ENCODE measurements at places on chromosomes 13 and 19.

- DNase-seq = no peak
These were observed 30.7 kb upstream of the LPAR6 start for GRCh38 chr13:48443442-48444208.

DNA sequence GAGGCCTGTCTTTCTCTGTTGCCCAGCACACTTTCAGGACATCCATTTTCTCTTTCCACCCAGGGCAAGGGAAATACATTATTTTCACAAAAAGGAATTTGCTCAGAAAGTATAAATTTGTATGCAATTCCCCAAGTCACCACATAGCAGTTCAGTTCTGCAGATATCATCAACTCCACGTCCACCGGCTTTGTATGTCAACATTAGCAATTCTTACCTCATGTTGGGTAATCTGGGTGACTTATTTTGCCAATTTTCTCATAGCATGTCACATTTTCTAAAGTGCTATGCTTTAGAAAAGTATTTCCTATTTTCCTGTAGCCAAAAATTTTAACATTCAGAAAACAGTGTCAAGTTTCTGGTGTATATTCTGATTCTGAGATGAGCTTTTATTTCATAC lies 501.8 kb downstream of the EFNB2 start:
- DNase-seq = no peak

GRCh38 chr19:35518313-35518712 lies 4.9 kb upstream of the DMKN start:
- no peak for DNase-seq

DNA sequence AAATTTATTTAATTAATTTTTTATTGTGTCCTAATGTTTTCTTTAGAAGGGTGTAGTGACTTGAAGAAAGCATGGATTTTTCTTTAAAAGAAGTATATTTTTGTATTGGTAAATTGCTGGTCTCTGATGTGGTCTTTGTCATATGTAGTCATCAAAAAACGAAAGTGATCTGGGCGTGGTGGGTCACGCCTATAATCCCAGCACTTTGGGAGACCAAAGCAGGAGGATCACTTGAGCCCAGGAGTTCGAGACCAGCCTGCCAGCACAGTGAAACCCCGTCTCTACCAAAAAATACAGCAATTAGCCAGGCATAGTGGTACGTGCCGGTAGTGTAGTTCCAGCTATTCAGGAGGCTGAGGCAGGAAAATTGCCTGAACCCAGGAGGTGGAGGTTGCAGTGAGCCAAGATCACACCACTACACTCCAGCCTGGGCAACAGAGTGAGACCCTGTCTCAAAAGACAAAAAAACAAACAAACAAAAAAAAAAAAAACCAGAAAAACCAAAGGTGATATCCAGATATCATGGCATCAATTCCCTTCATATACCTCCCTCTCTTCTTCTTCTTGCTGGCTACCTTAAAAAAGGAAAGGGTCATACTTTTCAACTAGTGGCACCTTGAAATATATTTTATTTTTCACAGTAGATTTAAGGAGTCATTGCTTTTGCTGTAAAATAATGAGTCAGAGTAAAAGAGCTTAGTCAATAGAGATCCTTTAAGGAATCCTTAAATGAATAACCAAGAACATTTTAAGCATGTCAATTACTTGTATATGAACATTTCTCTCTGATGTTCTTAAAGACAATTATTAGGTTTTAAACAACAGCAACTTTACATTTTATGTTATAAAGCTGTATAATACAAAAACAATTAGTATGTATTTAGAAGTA lies 19.9 kb downstream of the KCTD4 start:
- DNase-seq = no peak

- DNase-seq = no peak
These were observed 60.0 kb downstream of the VWA8 start for GRCh38 chr13:41900918-41901317.

DNA sequence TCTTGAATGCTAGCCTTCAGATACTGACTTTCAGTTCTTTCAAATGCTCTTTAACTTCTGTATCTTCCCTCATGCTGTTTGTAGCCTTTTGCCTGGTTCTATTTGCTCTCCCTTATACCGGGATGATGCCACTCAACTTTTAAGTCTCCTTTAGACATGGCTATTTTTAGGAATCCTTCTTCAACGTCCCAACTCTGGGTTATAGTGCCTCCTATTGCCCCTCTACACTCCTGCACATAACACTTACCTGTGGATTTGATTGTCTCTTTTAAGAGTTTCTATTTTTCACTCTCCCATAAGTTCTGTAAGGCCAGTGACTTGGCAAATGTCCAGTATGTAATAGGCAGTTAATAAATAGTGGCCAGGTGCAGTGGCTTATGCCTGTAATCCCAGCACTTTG lies 343.0 kb downstream of the KLF5 start:
- DNase-seq = no peak

Data from RPMI8226 (cell line).